ENCODE measurements at places on chromosomes 3 and 15.

GRCh38 chr3:128845119-128845777 lies 34.2 kb upstream of the ACAD9 start:
- DNase-seq = no peak

DNA sequence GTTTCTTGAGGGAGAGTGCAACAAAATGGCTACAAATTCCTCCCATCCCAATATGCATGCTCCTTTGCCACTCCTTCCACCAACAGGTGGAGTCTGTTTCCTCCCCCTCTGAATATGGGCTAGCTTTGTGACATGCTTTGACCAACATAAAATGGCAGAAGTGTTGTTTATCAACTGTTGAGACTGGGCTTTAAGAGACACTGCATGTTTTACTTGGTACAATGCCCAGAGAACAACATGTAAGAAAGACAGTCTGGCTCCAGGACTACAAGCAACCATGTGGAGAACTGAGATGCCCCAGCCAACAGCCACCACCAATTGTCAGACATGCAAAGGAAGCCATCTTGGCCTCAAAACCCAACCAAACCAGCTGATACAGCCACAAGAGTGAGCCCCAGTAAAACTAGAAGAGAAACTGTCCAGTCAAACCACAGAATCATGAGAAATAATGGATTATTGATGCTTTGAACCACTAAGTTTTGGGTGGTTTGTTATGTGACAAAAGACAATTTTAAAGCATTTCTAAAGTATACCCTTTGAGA lies 40.5 kb downstream of the NUDT16 start:
- DNase-seq = no peak

- DNase-seq = no peak
Measured at GRCh38 chr3:43709022-43709421, 18.3 kb downstream of the ABHD5 start.

DNA sequence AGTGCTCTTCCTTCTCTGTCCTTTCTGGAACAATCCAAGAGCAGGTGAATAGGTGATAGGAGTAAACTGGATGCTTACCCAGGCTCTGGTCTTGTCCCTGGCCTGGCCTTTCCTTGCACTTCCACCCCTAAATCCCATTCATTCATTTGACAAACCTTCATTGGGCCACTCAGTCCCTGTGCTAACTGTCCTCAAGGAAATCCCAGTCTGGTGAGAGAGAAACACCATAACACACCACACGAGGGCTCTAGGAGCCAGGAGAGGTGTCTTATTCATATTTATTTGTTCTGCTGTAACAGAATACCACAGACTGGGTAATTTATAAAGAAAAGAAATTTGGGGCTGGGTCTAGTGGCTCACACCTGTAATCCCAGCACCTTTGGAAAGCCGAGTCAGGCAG lies 22.8 kb downstream of the EFCC1 start:
- DNase-seq = no peak

DNA sequence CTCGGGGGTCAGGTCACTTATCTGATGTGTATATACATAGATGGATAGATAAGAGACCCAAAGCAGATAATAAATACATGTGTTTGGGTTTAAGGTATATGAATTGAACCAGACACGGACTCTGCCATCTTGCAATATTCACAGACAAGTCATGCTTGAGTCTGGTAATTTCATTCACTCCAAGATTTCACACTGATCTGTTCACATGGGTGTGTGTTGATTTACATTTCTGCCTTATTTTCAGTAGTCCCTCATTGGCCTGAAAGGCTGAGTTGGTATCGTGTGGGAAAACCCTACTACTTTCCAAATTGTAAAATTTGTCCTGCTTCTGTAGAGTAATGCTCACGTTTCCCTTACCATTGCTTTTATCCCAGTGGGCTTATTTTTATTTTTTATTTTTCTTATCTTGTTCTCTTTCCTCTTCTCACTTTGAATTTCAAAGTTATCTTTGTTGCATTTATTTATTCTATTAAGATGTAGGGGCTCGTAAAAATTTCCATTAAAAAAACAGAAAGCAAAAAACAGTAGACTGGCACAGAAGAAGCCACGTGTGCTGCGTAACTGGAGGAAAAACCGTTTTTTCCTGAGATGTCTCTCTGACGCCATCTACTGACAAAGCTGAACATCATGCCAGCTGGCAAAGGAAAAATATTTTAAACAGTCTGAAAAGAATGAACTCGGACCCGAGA lies 10.8 kb upstream of the MFSD1 start:
- no peak for DNase-seq

- DNase-seq = no peak
Measured at GRCh38 chr3:122305818-122306621, 19.0 kb upstream of the CSTA start.

- DNase-seq = no peak
Measured at GRCh38 chr15:77276943-77277342, 143.0 kb downstream of the PEAK1 start.

- DNase-seq = no peak
Measured at GRCh38 chr3:107958146-107958545, 132.7 kb downstream of the CD47 start.

GRCh38 chr15:55402707-55403106 lies 5.5 kb downstream of the CCPG1 start:
- no peak for DNase-seq

GRCh38 chr15:83108266-83109219 lies 1.1 kb downstream of the TM6SF1 start:
- no peak for DNase-seq

DNA sequence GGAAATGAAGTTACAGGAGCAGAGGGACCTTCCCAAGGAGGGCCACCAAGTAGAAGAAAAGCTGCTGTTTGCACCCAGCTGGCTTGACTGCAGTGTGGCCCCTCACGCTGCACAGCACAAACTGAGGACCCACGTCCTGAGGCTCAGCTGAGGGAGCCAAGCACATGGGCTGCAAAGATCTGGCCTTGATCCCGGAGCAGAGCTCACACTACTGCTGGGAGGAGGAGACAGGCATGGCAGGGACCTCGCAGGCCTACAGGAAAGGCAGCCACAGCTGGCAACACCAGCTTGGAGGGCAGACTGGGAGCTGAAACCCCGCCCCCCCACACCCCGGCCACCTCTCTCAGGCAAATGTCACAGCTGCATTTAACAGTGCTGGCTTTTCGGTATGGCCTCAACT lies 39.7 kb downstream of the KLHL25 start:
- peak; percentile 43 for DNase-seq

GRCh38 chr3:101195951-101196713 lies 124.2 kb downstream of the IMPG2 start:
- DNase-seq = no peak

GRCh38 chr3:42876940-42877720 lies 1.5 kb upstream of the CYP8B1 start:
- no peak for DNase-seq

- no peak for DNase-seq
Measured at GRCh38 chr3:36893137-36893557, 51.7 kb downstream of the TRANK1 start.

GRCh38 chr3:31253782-31254181 lies 278.9 kb upstream of the STT3B start:
- DNase-seq = no peak

DNA sequence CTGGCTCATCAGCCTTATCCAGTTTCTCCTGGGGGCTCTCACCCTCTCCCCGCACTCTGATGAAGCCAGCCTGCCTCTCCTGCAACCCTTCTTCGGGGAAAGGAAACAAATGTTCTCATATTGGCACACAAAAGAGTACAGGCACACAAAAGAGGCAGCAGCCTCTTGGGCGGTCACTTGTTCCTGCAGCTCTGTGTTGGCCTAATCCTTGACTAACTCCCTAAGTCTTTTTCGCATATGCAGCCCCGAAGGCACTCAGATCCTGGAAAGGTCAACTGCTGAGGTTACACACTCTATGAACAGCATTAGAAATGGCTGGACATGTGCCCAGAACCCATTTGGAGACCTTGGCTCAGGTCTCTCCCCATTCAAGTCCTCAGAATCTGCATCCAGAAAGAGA lies 7.4 kb upstream of the CAMP start:
- DNase-seq = no peak

GRCh38 chr3:87333393-87333892 lies 57.1 kb upstream of the POU1F1 start:
- no peak for DNase-seq

DNA sequence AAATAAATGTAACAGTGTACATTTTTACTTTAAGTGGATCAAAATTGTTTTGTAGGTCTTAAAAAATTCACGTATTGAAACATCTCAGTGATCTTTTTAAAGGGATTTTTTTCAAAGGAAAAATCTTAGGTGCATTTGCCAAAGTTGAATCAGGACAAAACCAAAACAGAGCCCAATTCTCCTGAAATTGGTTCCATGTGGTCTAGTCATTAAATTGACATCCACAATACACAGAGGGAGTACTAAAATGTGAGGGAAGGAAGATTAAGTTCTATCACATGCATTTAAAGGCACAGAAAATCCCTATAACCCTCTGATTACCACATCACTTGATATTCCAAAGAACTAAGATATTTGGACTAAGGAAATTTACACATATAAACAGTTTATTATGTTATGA lies 39.3 kb upstream of the HDC start:
- DNase-seq = no peak

DNA sequence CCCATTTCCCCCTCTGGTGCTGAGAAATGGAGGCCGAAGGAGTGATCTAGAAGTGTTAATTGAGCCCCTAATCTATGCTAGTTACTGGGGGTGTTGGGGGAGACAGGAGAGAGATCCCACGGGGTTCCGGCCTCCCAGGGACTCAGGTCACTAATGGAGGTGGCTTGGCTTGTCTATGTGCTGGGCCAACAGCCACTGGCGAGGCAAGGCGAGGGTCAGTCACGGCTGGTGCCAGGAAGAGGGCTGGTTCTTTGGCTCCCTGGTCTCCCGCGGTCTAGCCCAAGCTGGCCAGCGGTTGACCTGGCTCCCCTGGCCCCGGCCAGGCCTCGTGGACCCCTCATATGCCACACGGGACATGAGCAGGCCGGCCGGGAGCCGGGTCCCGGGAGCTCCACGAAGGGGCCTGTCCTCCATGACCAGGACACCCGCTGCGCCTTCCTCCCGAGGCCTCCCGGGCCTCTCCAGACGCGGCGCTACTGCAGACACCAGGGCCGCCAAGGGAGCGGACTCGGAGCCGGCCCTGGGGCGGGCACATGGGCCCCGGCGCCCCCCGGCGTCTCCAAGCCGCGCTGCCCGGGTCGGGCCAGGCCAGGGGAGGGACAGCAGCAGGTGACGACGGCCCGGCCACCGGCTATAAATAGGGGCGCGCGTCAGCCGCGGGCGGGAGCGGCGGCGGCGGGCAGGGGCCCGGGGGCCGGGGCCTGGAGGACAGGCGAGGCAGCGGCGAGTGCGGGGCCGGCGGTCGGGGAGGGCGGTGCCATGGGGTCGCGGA lies at the start of gene ALPK3:
Gene ALPK3 (plus strand): TSS at position 663 of the 772 bp plus-strand sequence. CDS start 97 bp downstream, at position 760.
- peak; percentile 87 for DNase-seq

DNA sequence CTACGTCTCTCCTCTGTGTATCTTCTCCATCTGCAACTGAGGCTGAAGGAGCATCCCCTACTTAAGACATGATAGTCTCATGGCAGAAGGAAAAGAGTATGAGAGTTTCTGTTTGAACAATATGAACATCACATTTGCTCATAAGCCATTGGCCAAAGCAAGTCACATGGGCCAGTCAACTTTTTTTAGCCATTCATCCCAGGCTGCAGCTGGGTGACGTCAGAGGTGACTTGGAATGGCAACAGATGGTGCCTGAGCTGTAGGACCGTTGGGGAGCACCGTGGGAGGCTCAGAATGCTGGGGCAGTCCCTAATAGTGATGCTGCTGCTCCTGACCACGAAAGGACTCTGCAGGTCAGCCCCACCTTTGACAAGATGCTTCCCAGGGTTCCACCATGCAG lies 58.7 kb downstream of the CRTC3 start:
- DNase-seq = no peak

DNA sequence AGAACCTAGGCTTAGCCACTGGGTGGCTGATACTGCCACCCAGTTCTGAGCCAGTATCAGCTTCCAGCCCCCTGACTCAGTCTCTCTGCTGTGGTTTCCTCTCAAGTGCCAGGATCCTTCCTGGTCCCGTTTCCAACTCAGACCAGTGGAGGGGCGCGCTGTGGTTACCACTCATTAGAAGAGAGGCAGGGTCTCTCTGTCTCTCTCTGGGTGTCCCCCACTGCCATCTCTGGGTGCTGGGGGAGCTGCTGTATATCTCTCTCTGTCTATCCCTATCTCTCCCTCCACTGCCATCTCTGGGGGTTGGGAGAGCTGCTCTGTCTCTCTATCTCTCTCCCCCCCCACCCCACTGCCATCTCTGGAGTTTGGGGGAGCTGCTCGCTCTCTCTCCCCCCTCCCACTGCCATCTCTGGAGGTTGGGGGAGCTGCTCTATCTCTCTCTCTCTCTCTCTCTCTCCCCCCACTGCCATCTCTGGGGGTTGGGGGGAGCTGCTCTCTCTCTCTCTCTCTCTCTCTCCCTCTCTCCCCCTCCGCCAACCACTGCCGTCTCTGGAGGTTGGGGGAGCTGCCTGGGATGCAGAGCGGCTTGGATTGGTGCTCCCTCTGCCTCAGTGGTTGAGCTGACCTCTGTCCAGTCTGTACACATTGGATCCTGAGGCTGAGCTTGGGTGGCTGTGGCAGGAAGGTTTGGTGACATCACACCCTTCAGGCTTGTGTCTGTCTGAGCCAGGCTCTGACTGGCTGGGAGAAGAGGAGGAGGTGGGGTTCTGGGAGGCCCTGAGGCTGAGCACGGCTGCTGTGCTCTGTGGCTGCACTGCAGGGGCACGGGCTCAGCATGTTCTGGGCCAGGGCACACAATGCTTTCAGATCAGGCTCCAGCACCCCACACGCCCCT lies 98.9 kb downstream of the APBA2 start:
- no peak for DNase-seq

- no peak for DNase-seq
Measured at GRCh38 chr15:50330921-50331320, 24.1 kb downstream of the GABPB1 start.

DNA sequence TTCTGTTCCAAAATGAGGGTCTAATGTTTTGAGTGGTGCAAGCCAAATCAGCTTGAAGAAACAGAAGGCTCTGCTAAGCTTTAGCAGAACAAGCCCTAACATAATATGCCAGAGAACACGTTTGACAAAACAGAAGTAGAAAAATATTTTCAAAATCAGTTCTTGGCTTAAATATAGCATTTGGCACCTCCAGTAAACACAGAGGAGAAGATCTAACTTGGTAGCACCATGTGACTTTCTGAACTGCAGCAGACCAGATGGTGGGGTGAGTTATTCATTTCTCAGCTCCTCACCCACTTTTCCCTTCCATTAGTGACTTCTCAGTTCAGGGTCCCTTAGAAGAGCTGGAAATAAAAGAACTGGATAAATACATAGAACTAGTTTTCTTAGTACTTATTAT lies 395.8 kb downstream of the MAGI1 start:
- DNase-seq = no peak

- no peak for DNase-seq
Measured at GRCh38 chr15:48536681-48537091, 108.8 kb downstream of the FBN1 start.

DNA sequence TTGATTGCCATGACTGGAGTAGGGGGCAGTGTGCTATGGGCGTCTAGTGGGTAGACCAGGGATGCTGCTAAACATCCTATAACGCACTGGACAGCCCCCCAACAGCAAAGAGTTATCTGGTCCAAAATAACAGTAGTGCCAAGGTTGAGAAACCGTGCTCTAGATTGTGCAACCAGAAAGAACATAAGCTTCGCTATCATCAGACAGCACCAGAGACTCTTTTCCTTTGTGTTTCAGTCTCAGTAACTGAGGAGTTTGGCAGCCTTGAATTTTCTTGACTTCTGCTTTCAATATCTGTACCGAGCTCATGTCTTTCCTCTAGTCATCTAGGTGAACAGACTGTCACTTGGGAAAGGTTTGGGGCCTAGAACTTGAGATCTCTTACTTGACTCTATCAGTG lies 8.8 kb downstream of the ARID3B start:
- no peak for DNase-seq

Measured in mesenteric fat pad (tissue), 1 donor.